Fibroblast of skin of right biceps (primary cell): ENCODE measurements at places on chromosomes 5 and 9.

- DNase-seq = no peak
Measured at GRCh38 chr5:11560915-11561697, 343.1 kb downstream of the CTNND2 start.

- DNase-seq = no peak
Measured at GRCh38 chr5:128258372-128258771, 174.8 kb downstream of the SLC12A2 start.

GRCh38 chr5:65913519-65913918 lies 12.9 kb upstream of the ERBIN start:
- no peak for DNase-seq

- DNase-seq = peak; percentile 7
Measured at GRCh38 chr9:116058421-116058820, 95.2 kb upstream of the PAPPA start.

DNA sequence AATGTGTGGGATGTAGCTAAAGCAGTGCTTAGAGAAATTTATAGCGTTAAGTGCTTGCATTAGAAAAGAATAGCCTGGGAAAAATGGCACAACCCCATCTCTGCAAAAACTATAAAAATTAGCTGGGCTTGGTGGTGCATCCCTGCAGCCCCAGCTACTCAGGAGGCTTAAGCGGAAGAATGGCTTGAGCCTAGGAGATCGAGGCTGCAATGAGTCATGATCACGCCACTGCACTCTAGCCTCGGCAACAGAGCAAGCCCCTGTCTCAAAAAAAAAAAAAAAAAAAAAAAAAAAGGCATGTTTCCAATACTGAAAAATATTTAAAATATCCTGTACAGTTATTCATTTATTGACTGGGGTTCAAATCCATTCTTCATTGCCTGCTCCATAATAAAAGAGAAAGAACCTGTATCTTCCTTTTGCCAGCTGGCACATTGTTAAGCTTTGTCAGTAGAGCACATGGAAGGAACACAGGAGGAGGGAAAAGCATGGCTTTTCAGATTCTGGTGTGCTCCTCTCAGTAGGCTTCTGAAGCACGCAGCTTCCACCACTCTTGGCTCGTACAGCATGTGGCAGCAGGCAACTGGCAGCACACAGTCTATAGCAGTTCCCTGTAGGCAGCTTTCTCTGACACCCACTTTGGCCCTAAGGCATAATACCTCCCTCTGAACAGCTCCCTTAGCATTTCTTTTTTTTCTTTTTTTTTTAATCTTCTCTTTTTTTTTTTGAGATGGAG lies 73.5 kb downstream of the TRIM36 start:
- DNase-seq = no peak

DNA sequence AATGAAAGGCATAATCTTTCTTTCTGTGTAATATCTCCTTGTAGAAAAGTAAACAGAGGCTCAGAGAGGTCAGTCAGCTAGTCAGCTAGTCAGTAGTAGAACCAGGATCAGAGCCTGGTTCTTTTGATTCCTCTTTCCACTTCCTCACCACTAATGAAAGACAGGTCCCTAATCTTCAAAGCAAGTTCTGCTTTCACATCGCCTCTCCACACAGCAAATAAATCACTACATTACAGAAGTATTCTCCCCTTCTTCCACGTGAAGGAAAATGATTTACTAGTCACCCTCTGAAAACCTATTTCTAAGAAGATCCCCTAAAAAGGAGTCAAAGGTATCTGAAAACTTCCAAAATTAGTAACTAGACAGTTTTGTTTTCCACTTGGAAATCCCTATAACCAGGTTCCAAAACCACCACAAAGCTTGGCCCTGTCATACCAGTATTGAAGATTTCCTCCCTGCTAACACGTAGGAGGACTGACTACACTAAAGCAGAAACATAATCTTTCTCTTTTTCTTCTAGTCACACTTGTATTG lies 140.5 kb upstream of the TARS1 start:
- peak; percentile 39 for DNase-seq

- DNase-seq = peak; percentile 86
Measured at GRCh38 chr5:167207081-167207480, 1084.4 kb upstream of the WWC1 start.

DNA sequence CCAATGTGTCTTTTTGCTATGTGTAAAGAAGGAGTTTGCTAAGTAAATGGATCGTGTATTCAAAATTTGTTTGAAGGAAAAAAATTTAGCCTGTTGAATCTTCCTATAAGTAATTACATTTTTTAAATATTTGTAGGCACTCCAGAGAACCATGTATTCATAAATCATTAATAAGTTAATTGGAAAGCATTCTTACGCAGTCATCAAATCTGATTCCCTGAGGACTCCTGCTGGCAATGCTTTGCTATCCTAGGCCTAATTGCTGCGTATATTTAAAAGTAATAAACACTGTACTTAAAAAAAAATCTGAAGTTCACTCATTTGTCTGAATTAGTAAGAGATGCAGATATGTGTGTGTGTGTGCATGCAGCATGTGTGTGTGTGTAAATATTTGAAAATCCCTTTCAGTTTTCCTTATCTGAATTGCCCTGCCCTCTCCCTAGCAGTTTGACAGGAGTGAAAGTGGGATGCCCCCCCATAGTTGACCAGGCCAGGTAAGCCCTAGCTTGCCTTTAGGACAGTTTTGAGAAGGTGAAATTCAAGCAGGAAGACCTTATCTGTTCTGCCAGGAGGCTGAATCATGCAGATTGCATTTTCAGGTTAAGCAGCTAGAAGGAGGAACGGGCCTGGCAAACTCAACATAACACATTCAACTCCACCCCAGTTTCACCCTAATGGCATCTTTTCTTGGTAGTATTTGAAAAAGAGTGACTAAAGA lies 81.2 kb upstream of the DNAH5 start:
- no peak for DNase-seq

GRCh38 chr5:119343766-119344165 lies 12.1 kb upstream of the TNFAIP8 start:
- DNase-seq = peak; percentile 72

GRCh38 chr9:17531642-17532254 lies 47.1 kb upstream of the SH3GL2 start:
- peak; percentile 42 for DNase-seq

GRCh38 chr5:88954511-88954910 lies 71.5 kb upstream of the MEF2C start:
- DNase-seq = no peak

DNA sequence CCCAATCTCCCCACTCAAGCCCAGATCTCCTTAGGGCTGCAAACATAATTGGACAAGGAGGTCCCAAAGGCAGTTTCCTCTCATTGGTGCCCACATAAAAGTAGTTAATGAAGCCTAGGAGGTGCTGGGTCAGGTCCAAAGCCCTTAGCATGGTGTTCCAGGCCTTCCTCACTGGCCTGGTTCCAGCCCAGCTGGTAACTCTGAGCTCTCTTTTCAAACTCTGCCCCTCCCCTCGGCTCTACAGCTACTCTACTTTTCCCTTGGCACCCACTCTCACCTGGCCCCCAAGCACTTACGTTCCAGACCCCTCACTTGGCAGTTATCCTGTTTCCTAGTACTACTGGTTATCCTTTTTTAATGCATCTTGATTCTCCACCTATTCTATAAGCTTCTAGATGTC lies 9.9 kb downstream of the SEPTIN8 start:
- DNase-seq = no peak

GRCh38 chr5:120841830-120842229 lies 377.7 kb downstream of the PRR16 start:
- DNase-seq = no peak

- DNase-seq = peak; percentile 39
Measured at GRCh38 chr9:120416781-120417427, 163.1 kb downstream of the CDK5RAP2 start.

DNA sequence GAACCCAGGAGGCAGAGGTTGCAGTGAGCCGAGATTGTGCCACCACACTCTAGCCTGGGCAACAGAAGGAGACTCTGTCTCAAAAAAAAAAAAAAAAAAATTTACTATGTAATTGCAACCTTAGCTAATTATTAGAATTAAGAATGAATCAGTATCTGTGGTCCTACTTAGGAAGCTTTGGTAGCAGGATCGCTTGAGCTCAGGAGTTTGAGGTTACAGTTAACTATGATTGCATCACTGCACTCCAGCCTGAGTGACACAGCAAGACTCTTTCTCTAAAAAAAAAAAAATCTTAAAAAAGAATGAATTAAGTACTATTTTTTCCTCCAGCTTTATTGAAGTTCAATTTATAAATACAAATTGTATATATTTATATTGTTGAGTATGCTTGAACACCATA lies 16.7 kb downstream of the NDUFAF2 start:
- DNase-seq = peak; percentile 62

DNA sequence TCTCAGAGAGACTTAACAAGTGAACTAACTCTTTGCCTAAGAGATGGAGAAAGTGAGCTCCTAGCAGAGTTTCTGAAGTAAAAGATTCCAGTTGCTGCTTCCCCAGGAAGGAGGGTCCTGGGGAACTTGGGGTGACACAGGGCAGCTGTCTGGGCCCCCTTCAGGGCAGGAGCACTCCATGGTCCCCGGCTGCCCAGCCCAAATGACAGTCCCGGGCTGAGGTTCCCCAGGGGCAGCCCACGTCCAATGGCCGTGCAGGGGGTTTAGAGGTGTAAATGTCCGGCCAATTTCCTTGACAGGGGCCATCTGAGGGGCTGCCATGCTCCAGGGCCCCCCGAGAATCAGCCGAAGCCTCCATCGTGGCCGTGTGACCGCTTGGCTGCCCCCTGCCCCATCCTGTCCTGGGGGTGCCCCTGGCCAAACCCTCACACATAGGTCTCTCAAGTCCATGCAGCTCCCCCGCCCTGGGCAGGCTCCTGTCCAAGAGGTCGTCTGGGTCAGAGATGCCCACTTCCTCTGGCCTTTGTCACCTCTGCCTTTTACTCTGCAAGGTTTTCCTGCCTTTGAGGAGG lies 5.5 kb upstream of the PPP1R26 start:
- DNase-seq = no peak

DNA sequence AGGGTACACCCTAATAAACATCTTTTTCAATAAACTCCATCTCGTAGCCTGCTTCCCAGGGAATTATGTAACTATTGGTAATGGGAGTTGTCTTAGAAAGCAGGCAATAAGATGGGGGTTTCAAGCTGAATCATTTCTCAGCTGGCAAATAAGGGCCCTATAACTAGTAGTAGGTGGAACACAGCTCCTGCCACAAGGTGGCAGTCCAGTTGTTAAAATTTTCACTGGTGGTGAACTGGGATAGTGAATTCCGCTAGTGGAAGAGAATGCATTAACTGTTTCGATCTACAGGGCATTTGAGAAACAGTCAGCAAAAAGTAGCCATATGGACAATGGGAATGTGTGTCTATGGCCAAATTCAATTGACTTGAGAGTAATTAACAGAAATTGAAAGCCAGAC lies 27.7 kb downstream of the PCDHB15 start:
- DNase-seq = no peak

DNA sequence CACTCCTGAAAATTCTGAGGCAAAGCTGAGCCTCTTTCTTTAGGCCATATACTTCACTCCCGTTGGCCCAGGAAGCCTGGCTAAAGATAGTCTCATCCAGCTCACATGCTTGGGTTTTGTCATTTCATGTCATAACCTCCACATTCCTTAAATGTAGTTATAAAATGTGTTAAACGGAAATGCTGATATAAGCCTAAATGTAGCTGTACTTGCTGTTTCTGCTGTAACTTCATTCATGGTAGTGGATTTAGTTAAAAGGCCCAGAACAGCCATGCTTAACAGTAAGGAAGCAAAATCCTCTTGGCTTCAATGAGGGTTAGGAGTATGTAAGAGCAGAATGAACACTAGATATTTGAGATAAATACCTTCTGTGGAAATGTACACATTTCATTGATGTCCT lies 135.8 kb upstream of the TMEM161B start:
- DNase-seq = no peak

DNA sequence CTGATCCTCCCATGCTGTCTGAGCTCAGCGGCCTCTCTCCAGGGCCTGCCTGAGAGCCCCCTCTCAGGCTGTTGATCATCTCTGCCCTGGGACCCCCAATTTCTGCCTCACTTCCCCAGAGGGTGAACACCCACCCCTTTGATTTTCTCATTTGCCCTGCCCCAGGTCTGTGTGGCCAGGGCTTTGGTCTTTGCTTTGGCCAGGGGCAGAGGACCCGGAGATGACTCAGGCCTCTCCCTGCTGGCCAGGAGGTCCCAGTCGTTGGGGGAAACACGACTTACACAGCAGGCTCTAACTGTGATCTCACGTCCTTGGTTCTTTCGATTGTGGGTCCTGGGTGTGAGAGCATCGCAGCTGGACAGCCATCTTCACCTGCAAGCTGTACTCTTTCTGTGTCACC lies 1.1 kb upstream of the ADAMTS2 start:
- no peak for DNase-seq

GRCh38 chr5:64145216-64145895 lies 20.3 kb upstream of the RNF180 start:
- DNase-seq = no peak

- no peak for DNase-seq
Measured at GRCh38 chr5:61796773-61797172, 464.7 kb downstream of the ZSWIM6 start.

GRCh38 chr9:112705768-112706427 lies 12.0 kb downstream of the INIP start:
- peak; percentile 68 for DNase-seq

DNA sequence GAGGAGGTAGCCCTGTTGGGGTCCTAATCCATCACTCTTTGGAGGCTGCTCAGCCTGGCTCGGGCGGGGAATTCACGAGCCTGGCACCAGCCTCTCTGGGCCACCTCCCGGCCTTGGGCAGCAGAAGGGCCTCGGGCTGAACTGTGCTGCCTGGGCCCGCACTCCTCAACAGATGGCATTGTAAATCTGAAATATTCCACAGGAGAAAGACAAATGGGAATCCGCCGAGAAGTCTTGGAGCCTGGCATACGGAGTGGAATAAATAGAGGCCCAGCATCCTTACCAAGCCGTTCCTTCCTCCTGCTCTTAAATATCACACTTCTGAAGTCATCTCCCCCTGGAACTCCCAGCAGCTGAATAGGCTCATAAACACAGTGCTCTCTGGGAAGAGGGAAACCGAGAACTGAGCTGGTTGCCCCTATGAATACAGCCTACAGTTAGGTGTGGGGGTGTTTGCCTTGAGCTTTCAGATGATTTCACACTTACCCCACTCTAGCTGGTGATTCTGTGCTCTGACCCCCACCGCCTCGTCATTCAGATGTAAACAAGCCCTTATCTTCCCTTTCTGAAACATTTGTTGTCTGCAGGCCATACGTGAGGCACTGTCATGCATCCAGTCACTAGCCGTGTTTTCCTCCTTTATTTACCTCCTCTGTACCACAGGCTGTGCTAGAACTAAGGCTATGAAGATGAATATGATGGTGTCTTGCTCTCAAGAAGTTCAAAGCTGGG lies 455.0 kb upstream of the CLINT1 start:
- no peak for DNase-seq

GRCh38 chr9:6633378-6633777 lies 12.2 kb downstream of the GLDC start:
- no peak for DNase-seq

- DNase-seq = no peak
Measured at GRCh38 chr9:130382636-130383349, 62.0 kb upstream of the ASS1 start.

GRCh38 chr5:96595300-96596090 lies 66.7 kb upstream of the CAST start:
- DNase-seq = peak; percentile 14

DNA sequence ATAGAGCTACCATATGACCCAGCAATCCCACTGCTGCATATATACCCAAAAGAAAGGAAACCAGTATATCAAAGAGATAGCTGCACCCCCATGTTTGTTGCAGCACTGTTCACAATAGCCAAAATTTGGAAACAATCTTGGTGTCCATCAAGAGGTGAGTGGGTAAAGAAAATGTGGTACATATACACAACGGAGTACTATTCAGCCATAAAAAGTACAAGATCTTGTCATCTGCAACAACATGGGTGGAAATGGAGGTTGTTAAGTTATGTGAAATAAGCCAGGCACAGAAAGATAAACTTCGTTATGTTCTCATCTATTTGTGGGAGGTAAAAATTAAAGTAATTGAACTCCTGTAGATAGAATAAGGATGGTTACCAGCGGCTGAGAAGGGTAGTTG lies 145.0 kb downstream of the MED27 start:
- no peak for DNase-seq
